Smooth muscle cell of the coronary artery (primary cell): ENCODE measurements at places on chromosomes 13 and 19. TPM values are rescaled to one million over a fixed set of nuclear protein-coding genes. Genes with fewer than 3 reads are reported as not detected.

GJA3 gene
- total RNA-seq, result 0.23 and 0.60 TPM in 2 replicates

C19orf81 gene
- total RNA-seq, result not detected in 2 replicates

NFIX gene
- total RNA-seq, result 42.4 and 45.6 TPM in 2 replicates

POU4F1 gene
- total RNA-seq, result not detected in 2 replicates

DYRK1B gene
- 9.0 and 11.7 TPM in 2 replicates for total RNA-seq

NKPD1 gene
- 0.08 and 0.23 TPM in 2 replicates for total RNA-seq

KLK6 gene
- total RNA-seq, result 0.08 TPM in 1 of 2 replicates, not detected in the other

TMEM145 gene
- total RNA-seq, result 0.12 TPM in 1 of 2 replicates, not detected in the other

CYP2A6 gene
- total RNA-seq, result not detected in 2 replicates

OR4F17 gene
- not detected in 2 replicates for total RNA-seq

ERICH6B gene
- not detected in 2 replicates for total RNA-seq

IL17D gene
- 0.59 and 2.1 TPM in 2 replicates for total RNA-seq

FFAR1 gene
- total RNA-seq, result not detected in 2 replicates

SERPINE3 gene
- total RNA-seq, result not detected in 2 replicates

FREM2 gene
- total RNA-seq, result under 0.01 TPM in 1 of 2 replicates, not detected in the other

B3GNT8 gene
- total RNA-seq, result 0.60 and 3.6 TPM in 2 replicates

ZNF765 gene
- 8.9 and 10.2 TPM in 2 replicates for total RNA-seq

ACP5 gene
- total RNA-seq, result 0.08 and 8.5 TPM in 2 replicates

ZIC2 gene
- under 0.01 TPM in 1 of 2 replicates, not detected in the other for total RNA-seq

CASP14 gene
- total RNA-seq, result not detected in 2 replicates

TSHZ3 gene
- 4.6 and 7.4 TPM in 2 replicates for total RNA-seq

TMEM238 gene
- 0.30 TPM in 1 of 2 replicates, not detected in the other for total RNA-seq

PRODH2 gene
- total RNA-seq, result not detected in 2 replicates

EBI3 gene
- 0.08 TPM in 1 of 2 replicates, not detected in the other for total RNA-seq

SH2D3A gene
- not detected in 2 replicates for total RNA-seq

FPR3 gene
- total RNA-seq, result 0.23 TPM in 1 of 2 replicates, not detected in the other

ZNF135 gene
- 3.6 and 3.9 TPM in 2 replicates for total RNA-seq
